ENCODE measurements at places on chromosomes 5 and 9.
A peak's percentile ranks its signal among the peaks of the same experiment; 100 is the strongest.

DNA sequence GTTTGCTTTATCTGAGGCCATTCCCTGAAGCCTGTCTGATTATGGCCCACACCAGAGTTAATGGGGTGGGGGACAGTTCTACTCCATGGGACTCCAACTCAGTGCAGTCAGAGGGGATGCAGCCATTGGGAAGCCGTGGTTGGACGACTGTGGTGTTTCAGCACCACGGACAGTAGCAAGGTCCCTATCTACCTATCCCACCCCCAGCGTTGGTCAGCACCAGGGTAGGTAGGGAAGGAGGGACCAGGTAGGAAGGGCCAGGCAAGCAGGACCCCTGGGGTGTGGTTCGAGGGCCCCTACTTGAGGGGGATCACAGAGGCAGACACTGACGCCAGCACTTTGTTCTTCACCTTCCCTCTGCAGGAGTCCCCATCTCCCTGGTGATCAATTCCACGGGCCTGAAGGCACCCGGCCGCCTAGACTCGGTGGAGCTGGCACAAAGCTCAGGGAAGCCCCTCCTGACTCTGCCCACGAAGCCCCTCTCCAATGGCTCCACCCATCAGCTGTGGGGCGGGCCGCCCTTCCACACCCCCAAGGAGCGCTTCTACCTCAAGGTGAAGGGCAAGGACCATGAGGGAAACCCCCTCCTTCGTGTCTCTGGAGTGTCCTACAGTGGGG is 33.2 kb downstream of the HMCN2 start:
- H3K27ac ChIP-seq = no peak overlapping the region
- no peaks in the 10 kb centered on the region for H3K36me3 ChIP-seq
- no peak for DNase-seq
- H3K4me1 ChIP-seq = peaks cover 26% of the 10 kb centered on the region
- H3K4me3 ChIP-seq = no peak overlapping the region
- H3K27me3 ChIP-seq = no peaks in the 10 kb centered on the region

DNA sequence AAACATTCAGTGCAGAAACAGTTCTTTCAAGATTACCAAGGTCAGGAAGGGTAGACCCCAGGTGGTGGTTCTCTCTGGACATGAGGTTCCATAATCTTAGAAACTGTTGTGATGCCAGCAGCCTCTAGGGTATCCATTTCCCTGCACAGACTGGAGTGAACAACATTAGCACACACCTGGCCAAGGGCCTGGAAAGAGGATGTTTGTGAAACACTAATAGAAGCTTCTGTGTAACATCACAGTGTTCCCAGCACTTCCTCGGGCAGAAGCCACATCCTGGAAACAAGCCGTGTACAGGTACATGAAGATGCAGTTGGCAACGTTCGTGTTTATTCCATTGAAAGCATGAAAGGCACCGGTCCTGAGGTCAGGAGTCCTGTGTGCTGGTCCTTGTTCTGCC is 598.2 kb upstream of the KLF4 start:
- DNase-seq = peak; percentile 22
- no peaks in the 10 kb centered on the region for H3K4me1 ChIP-seq
- H3K4me3 ChIP-seq = no peak overlapping the region

- no peaks in the 10 kb centered on the region for H3K36me3 ChIP-seq
- no peak for DNase-seq
- no peaks in the 10 kb centered on the region for H3K4me1 ChIP-seq
These were observed 37.6 kb upstream of the GGTA1 start for GRCh38 chr9:121537283-121537682.

DNA sequence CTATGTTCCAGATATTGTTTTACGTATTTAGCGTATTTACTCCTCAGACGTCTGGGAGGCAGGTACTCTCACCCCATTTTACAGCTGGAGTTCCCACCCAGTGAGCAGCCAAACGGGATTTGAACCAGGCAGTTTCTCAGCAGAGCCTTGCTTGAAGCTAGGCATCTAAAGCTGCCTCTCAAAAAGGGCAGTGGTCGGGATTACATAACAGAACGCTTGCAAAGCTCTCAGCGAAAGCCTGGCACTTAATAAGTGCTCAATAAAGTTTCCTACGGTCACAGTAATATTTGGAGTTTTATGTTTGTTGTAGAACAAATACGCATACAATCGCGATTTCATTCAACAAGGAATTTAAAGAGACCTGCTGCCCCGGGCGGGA is 286 bp upstream of the BSPRY start:
- no peaks in the 10 kb centered on the region for H3K36me3 ChIP-seq
- DNase-seq = no peak
- peaks cover 22% of the 10 kb centered on the region for H3K4me1 ChIP-seq
- H3K27me3 ChIP-seq = no peaks in the 10 kb centered on the region

DNA sequence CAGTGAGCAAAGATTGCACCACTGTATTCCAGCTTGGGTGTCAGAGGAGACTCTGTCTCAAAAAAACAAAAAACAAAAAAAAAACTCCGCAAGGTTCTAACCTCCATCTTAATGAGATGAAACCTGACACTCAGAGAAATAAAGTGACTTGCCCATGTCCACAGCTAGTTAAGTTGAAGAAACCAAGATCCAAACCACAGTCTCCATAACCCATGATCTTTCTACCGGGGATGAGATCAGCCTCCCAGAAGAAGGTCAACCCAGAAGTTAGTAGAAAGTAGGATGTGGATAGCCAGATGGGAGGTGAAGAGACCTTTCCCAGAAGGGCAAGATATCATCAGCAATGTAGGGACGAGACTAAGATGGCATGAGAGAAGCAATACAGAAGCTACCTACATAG is 140.4 kb upstream of the ADRA1B start:
- no peaks in the 10 kb centered on the region for H3K27me3 ChIP-seq
- no peak overlapping the region for H3K27ac ChIP-seq
- H3K36me3 ChIP-seq = no peaks in the 10 kb centered on the region
- peaks cover 6% of the 10 kb centered on the region for H3K4me1 ChIP-seq
- H3K4me3 ChIP-seq = no peak overlapping the region

GRCh38 chr5:99315413-99316183 is 386.8 kb upstream of the CHD1 start:
- no peak for DNase-seq
- no peak overlapping the region for H3K4me3 ChIP-seq
- no peaks in the 10 kb centered on the region for H3K36me3 ChIP-seq
- no peaks in the 10 kb centered on the region for H3K4me1 ChIP-seq
- H3K27ac ChIP-seq = no peak overlapping the region
- H3K27me3 ChIP-seq = no peaks in the 10 kb centered on the region

DNA sequence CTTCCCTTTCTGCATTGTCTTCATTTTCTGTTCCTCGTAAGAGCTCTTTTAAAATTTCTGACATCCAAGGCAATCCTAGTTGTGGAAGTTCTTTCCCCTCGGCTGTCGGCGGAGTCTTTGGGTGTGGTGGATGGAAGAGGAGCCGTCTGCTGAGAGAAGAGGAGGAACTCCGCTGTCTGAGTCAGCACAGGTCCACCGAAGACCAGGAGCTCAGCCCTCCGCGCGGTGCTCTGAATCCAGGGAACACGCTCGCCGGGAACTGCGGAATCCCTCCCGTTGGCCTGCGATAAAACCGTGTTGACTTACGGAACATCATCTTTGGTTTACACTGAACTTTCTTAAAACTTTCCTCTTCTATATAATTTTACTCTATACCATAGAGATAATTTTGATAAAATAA is 100.7 kb upstream of the IRX4 start:
- H3K4me3 ChIP-seq = no peak overlapping the region
- no peak overlapping the region for H3K27ac ChIP-seq
- DNase-seq = no peak
- H3K27me3 ChIP-seq = no peaks in the 10 kb centered on the region
- H3K36me3 ChIP-seq = no peaks in the 10 kb centered on the region

DNA sequence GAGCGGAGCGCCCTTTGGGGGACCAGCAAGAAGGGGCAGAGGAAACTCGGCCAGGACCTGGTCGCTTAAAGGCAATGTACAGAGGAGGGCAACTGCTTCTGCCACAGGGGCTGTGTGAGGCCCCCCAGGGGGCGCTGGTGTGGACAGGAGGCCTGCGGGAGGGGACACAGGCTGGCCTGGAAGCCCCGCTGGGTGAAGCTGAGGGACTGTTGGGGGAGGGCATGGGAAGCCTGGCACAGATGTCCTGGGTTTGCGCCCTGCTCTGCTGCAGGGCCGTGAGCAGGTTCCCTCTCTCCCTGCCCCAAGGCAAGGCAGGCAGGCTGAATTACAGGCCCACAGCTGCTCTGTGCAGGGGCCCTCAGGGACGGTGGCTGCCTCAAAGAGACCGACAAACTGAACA is 5.4 kb downstream of the MED22 start:
- H3K27me3 ChIP-seq = no peaks in the 10 kb centered on the region
- no peak for DNase-seq
- no peak overlapping the region for H3K4me3 ChIP-seq
- no peak overlapping the region for H3K27ac ChIP-seq

DNA sequence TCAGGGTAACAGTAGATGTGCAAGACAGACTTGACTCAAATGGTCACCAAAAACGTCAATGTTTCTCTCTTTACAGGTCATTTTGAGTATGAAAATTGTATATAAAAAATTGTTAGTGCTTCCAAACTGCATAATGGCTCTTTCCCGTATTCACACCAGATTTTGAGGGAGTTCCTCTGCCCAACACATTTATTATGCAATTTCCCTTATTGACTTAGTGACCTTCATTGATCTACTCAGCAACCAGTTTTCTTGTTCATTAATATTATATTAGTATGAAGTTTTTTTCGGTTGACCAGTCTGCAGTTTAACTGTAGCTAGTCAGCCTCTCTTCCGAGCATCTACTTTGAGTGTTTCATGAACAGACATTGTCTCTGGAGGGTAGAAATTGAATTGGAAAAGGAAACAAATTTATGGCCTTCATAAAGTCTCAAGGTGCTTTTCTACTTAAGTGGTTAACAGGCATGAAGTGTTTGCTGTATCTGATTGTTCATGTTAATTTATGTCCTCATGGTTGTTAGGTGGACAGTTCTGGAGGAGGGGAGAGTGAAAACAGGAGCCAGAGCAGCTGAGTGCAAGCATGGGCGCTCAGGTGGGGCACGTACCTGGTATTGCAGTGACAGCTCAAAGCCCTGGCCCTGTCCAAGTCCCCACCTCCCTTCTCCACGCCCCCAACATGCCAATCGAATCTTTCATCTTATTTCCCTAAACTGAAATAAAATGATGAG is 240.2 kb downstream of the RFK start:
- DNase-seq = no peak
- H3K27me3 ChIP-seq = no peaks in the 10 kb centered on the region

GRCh38 chr5:16669776-16670175 is 53.0 kb upstream of the RETREG1 start:
- peaks cover 59% of the 10 kb centered on the region for H3K36me3 ChIP-seq
- H3K4me3 ChIP-seq = no peak overlapping the region
- H3K27me3 ChIP-seq = no peaks in the 10 kb centered on the region
- H3K4me1 ChIP-seq = no peaks in the 10 kb centered on the region

- H3K4me3 ChIP-seq = no peak overlapping the region
- peaks cover 3% of the 10 kb centered on the region for H3K4me1 ChIP-seq
These were observed 222.9 kb upstream of the ANKRD55 start for GRCh38 chr5:56456002-56456401.

DNA sequence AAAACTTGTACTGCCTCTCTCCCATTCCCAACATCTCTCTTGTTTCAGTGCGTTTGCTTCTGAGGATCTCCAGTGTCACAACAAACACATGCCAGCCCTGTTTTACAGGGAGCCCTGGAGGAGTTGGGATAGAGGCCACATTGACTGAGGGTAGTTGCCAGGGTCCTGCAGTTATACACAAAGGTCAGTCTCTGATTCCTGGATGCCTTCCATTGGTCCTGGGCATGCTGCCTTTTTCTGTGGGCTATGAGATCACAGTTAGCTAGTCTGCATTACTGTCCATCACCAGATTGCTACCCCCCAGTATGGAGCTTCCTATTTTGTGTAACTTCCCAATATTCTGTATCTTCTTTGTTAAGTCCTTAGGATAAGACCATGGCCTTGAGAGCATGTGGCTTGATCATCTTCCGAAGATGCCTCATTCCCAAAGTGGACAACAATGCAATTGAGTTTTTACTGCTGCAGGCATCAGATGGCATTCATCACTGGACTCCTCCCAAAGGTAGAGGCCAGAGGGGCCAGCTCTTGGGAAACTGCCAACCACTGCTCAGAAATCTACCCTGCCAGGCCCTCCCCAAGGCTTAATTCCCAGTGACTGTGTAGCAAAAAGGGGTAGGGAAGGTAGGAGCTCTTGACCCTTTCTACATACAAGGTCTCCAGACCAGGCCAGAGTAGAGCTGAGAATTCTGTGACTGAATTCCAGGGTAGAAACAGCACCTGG is 9.5 kb downstream of the NUDT2 start:
- DNase-seq = no peak
- no peaks in the 10 kb centered on the region for H3K4me1 ChIP-seq
- no peak overlapping the region for H3K4me3 ChIP-seq
- no peaks in the 10 kb centered on the region for H3K27me3 ChIP-seq
- no peaks in the 10 kb centered on the region for H3K36me3 ChIP-seq
- no peak overlapping the region for H3K27ac ChIP-seq

- no peak overlapping the region for H3K27ac ChIP-seq
- no peaks in the 10 kb centered on the region for H3K36me3 ChIP-seq
- H3K4me1 ChIP-seq = no peaks in the 10 kb centered on the region
- DNase-seq = no peak
- H3K27me3 ChIP-seq = no peaks in the 10 kb centered on the region
- H3K4me3 ChIP-seq = no peak overlapping the region
These were observed 231.7 kb downstream of the ARHGAP26 start for GRCh38 chr5:143001764-143002351.

DNA sequence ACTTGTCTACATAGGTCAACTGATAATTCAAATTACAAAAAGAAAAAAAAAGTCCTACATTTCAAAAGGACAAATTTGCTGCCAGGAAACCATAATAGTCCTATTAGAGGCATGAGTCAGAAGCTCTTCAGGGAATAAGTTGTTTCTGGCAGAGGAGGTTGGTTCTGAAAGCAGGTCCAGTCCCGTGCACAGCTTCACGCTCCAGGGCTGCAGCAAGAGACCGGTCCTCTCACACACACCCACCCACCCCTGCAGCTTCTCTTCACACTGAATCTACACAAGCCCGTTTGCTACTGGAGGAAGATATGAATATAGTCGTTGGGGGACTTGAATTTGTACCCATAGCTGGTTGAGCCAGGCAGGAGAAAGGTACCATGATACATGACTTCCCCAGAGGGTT is 36.9 kb upstream of the SLC1A3 start:
- H3K4me1 ChIP-seq = no peaks in the 10 kb centered on the region
- no peak overlapping the region for H3K4me3 ChIP-seq
- peak; percentile 40 for DNase-seq
- H3K27ac ChIP-seq = no peak overlapping the region
- H3K36me3 ChIP-seq = no peaks in the 10 kb centered on the region
- H3K27me3 ChIP-seq = no peaks in the 10 kb centered on the region
